Activated CD4-positive, CD25-positive, alpha-beta regulatory T cell treated with anti-CD3 and anti-CD28 coated beads, Interleukin-2, amount 50 U/mL, for 24 hours (primary cell): ENCODE measurements at places on chromosomes 12 and 14.
A peak's percentile ranks its signal among the peaks of the same experiment; 100 is the strongest.

GRCh38 chr14:23641915-23642588, 5.9 kb downstream of the DHRS2 start:
- no peak for ATAC-seq

GRCh38 chr14:38405851-38406635, 150.2 kb upstream of the CLEC14A start:
- no peak for ATAC-seq

- no peak for ATAC-seq
These were observed 40.9 kb downstream of the CDK17 start for GRCh38 chr12:96359328-96359727.

GRCh38 chr12:43444940-43445564, 107.0 kb downstream of the ADAMTS20 start:
- no peak for ATAC-seq

GRCh38 chr12:93868771-93869170, 191.6 kb downstream of the CRADD start:
- no peak for ATAC-seq

DNA sequence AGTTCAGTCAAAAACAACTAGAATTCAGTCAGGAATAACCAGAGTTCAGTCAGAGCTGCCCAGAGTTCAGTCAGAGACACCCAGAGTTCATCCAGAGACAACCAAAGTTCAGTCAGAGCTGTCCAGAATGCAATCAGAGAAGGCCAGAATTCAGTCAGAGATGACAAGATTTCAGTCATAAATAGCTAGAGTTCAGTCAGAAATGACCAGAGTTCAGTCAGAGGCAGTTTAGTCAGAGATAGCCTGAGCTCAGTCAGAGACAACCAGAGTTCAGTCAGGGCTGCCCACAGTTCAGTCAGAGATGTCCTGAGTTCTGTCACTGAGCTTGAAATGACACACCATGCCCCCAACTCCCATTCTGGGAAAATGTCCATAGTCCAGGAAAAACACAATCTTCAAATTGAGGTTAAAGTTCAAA, 1102.8 kb downstream of the BCL11B start:
- peak; percentile 80 for ATAC-seq

GRCh38 chr14:92421751-92422150, 91.8 kb upstream of the RIN3 start:
- no peak for ATAC-seq

DNA sequence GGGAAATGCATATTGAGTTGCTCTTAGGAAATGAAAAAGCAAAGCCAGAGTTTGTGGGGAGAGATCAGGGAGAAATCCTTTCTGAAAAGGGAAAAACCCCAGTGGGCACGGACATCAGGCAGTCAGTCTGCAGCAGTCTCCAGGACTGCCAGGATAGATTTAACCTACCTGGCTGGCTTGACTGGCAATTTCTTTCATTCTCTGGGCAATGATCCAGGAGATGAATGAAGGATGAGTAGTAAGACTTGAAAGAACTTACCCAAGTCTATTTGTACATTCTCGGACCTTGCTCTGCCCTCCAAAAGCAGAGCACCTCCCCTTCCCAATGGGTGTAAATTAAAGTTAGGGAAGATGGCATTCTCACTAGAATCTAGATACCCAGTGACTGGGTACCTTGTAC, 42.9 kb downstream of the CMAS start:
- ATAC-seq = no peak

GRCh38 chr14:76376409-76376877, 506 bp downstream of the ESRRB start:
- no peak for ATAC-seq

DNA sequence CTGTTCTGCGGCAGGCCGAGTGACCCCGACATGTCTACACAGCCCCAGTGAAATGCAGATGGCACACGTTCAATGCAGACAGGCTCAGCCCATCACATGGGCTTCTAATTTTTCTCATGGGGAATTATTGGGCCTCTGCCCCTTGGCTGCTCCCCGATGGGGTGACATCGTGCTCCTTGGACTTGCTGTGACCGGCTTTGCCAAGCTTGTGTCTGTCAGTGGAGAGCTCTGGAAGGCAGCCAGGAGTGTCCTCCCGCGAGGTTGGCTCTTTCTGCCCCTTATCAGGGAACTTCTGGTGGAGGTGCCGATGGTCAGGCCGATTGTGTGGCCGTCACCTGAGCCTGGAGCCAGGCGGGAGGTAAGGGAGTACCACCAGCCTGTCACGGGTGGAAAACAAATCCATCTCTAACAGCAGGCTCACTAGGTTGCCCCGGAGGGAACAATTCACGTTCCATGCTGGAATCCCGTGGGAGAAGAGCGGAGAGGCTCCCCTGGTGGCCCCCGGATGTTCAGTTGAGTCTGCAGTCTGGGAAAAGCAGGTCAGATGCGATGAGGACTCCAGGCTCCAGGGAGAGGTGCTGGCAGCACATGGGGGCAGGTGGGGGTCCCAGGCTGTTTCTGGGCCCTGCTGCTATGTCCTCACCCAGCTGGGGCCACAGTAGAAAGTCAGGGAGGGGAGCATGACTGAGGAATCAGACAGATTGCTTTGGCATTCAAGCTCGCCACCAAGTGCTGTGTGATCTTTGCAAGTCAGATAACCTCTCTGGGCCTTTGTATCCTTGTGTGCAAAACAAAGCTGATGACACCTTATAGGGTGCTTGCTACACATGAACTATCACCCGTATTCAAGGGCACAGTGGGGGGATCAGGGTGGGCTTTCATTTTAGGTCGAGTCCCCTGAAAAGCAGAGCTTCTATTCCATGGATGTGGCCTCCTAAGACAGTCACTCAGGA, 43.2 kb upstream of the EML1 start:
- no peak for ATAC-seq

GRCh38 chr12:128298091-128298748, 31.2 kb downstream of the TMEM132C start:
- ATAC-seq = no peak

DNA sequence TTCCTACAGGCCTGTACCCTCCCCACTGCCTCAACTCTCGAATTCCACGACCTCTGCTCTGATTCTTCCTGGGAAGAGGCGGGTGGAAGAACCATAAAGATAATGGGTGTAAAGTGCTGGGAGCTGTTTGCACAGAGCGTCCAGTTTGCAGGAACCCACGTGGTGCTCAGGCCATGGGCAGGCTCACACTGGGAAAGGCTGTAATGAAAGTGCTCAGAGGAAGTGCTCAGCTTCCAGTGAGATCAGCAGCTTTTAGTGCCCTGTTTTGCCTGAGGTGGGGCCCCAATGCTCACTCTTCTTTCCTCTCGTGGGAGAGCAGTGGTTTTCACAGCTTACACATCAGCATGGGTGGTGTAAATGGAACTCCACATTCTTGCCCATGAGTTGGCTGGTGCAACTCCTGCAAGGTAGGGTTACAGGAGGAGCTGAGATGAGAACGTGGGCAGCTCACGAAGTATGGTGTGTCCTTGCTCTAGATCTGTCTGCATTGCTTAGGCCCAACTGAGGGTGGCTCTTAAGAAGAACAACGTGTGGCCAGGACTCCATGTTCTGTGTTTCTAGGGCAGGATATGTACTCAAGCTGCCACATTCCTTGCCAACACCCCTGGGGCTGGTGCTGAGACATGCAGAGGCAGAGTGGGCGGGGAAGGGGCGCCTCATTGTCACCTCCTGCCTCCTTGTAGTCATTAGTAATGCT, 2.9 kb downstream of the TMEM63C start:
- ATAC-seq = no peak

DNA sequence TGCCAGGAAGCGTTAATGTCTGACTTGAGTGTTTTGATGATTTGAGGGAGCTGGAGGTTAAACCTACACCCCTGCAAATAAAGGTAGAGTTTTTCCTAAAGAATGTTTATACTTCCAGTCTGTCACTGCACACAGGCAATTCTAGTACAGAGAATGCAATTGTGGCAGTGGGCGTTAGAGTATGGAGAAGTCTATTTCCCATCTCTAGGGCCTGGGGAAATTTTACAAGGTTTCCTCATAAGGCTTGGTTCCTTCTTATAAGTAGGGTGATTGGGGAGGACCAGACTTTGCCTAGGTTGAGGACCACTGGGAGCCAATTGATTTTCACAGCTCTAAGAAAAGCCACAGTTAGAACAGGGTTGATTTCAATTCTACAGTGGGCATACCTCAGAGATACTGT, 44.3 kb downstream of the IFNG start:
- ATAC-seq = no peak

DNA sequence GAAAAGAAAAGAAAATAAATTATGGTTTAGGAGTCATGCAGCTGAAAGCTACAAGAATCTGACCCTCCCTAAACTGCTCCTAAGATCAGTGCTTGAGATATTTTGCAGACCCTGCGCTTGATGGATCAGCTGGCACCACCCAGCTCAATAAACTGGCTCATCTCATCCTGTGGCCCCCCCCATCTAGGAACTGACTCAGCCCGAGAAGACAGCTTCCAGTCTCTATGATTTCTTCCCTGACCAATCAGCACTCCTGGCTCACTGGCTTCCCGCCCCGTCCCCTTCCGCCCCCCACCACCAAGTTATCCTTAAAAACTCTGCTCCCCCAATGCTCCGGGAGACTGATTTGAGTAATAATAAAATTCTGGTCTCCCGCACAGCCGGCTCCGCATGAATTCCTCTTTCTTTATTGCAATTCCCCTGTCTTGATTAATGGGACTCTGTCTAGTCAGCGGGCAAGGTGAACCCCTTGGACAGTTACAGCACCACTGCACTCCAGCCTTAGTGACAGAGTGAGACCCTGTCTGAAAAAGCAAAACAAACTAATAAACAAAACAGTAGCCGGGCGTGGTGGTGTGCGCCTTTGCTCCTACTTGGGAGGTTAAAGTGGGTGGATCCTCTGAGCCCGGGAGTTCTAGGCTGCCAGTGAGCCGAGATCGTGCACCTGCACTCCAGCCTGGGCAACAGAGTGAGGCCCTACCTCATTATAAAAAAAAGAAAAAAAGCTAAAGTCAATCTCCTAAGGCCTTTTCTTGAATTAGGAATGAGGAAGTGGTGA, 24.5 kb upstream of the SPTLC2 start:
- ATAC-seq = no peak

DNA sequence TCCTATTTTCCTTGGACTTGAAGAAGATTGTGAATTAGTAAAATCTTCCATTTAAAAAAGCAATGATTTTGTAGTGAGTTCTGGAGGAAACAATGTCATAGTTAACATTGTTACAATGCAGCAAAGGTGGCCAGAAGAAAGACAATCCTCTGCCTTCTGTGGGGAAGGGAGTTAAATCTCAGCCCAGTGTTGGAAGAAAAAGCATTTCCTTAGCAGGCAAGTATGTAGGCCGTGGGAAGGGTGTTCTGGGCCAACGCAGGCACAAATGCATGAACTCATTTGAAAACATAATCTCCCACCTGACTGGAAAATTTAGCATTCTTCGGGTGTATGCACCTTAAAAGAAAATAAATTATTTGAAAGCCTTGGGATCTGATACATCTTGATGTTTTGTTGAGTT, 258.6 kb downstream of the ADAMTS20 start:
- no peak for ATAC-seq
